ENCODE measurements at places on chromosomes 3 and 15.

DNA sequence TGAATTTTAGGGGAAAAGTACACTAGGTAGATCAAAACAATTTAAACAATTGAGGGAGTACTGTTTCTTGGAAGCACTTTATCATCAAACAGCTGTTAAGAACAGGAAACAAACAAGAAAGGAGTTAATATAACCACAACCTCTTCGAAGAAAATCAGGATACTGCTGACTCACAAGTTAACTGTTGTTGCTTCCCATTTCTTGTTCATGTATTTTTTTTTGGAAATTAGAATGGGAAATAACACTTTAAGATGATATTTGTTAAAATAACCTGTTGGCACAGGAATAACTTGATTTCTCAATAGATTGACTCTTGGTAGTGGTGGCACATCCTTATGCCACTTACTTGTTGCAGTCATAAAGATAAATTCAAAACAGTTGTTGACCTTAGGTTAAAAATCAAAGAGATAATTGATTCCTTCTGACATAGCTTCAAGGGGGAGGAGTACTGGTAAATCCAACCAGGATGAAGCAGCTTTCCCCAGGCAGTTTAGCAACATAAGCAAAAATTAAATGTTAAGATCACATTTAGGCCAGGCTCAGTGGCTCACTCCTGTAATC lies 3.3 kb downstream of the BNIP2 start:
- DNase-seq, result no peak

DNA sequence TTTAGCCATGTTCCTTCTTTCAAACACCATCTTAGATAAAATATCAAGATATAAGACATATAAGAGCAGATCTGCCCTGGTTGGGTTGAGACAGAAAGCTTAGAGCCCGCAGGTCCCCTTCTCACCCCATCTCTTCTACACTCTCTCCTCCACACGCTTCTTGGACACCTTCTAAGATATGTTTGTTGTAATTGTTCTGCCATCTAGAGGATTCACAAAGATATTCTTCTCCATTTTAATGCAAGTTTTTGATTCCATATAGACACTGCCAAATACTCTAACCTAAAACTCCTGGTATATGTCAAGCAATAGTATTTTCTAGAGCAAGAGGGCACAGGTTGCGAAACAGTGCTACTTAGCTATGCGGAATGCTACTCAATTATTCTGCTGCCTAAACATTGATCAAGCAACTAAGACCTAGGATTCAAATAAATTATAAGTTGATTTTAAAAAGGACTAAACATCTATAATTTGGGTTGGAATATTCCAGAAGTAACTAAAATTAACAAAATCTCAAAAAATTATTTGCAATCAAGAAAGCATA lies 6.8 kb downstream of the CHRM5 start:
- DNase-seq, result no peak

DNA sequence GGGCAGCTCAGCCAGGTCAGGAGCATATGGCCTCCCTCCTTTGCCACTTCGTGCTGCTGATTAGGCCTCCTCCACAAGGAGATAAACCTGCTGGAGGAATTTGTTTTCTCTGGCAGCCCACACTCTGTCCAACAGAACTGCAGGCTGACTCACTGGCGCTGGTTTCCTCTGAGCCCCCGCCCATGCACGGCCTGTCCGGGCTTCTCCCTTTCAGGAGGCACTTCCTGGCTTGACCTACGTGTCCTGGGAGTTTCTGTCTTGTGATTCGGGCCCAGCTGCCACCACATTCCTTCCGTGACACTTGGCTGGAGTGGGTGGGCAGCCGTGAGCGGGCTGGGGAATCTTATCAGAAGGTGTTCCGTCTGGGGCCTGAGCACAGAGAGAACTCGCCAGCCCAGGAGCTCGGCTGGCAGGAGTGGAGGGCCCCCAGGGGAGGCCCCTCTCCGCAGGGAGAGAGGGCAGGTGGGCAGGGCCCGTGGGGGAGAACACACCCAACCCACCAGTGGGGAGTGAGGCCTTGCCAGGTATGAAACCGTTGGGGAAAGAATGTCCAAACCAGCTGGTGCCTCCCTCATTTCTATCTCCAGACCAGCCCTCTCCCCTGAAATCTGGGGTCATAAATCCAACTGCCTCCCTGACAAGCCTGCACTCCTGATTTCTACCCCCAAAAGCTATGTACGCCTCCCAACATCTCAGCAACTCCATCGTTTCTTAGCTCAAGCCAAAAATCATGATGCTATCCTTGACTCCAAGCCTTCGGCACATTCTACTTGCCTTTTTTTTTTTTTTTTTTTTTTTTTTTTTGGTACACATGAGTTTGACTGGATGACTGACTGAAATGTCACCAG lies 110.6 kb upstream of the MEF2A start:
- DNase-seq, result no peak

GRCh38 chr15:75809986-75810750 lies 33.1 kb upstream of the UBE2Q2 start:
- no peak for DNase-seq

- DNase-seq, result no peak
Observed at GRCh38 chr15:77773903-77774302, 141.2 kb upstream of the LINGO1 start.

DNA sequence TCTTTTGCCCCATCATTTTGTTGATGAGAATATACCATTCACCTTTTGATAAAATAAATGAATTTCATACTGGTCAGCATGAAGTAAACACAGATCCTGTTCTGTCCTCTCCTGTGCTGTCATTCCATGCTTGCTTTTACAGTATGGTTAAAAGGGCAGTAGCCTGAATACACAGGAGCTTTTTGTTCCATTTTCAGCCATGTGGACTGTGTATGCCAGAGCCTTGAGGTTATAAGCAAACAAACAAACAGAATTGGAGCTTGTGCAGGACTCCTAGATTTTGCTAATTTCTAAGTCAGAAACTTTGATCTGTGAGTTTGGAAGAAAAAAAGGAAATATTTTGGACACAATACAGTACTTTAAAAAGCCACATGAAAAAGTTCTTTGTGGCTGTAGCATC lies 91.9 kb downstream of the LRRC28 start:
- no peak for DNase-seq

DNA sequence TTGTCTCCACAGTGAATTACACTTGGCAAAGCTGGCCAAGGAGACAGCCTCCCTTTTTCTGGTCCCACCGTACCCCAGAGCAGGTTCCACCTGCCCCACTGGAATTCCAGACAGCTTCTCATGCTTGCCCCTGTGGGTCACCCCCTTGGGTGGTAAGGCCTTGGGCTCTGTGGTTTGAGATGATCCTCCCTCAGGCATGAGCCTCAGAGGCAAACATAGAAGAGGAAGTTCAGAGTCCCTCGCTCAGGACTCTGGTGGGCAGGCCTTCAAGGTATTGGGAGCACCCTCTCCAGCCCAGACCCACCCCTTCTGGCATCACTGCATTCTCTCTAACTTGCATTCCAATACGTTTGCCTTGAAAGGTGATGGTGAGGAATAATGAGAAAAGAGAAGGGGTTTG lies 17.6 kb upstream of the UBA7 start:
- DNase-seq, result no peak

GRCh38 chr3:149579838-149580542 lies 77.8 kb downstream of the WWTR1 start:
- no peak for DNase-seq
